ENCODE measurements at places on chromosomes 2 and 18.

GRCh38 chr18:61580046-61580445, 246.8 kb downstream of the CDH20 start:
- DNase-seq = no peak

- no peak for DNase-seq
Measured at GRCh38 chr2:61340242-61340641, 130.6 kb downstream of the USP34 start.

DNA sequence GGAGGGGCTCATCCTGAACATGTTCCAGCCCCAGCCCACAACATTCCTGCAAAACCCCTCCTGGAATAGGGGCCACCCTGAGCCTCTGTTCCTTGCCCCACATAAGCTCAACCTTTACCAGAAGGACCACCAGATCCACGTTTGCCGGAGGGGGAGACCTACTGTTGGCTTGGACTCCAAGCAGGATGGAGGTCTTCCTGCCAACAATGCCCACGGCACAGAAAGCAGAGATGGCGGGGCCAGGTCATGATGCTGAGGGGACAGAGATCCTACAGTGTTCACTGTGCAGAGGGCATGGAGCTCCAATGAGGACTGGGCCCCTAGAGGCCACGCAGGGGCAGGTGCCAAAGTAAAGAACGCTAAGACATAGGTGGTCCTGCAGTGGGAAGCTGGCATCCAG, 98.5 kb upstream of the RAB6C start:
- DNase-seq = no peak

- no peak for DNase-seq
Measured at GRCh38 chr2:204753841-204754240, 208.6 kb downstream of the PARD3B start.

DNA sequence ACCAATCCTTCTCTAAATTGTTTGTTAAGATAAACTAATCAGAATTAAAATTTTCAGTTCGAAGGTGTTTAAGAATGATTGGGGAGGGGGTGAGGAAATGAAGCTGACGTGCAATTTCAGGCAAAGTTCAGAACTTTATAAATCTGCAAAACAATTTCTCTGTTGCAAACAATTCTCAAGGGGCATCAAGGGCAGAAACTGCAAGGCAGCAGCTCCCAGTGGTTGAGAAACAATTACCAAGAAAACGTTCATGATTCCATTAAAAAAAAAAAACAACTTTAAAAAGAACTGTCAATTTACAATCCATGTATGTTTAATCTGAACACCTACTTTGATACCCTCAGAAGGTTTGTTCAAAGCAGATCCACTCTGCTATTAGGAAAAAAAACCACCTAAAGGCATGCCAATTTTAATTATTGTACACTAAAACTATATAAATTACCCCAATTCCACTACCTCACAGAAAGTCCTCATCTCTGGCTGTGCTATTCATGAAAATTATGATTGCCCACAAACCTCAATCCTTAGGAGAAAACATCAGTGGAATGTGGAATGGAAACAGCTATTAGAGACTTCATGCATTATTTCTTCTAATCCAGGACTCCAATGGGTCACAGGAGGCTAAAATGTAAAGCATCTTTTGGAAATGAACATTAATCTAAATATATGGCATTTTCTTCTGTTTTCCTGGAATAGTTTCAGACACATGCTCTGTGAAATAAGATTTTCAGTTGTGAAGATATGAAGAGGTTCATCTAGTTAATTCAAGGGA, 119.9 kb upstream of the ACVR1C start:
- DNase-seq = no peak

GRCh38 chr2:132797556-132797955, 127.6 kb upstream of the LYPD1 start:
- DNase-seq = no peak

GRCh38 chr2:102256276-102256675, 55.1 kb upstream of the IL1RL1 start:
- DNase-seq = no peak

- no peak for DNase-seq
Measured at GRCh38 chr18:66107546-66107945, 356.7 kb downstream of the CDH7 start.

- no peak for DNase-seq
Measured at GRCh38 chr2:198375083-198375410, 570.7 kb downstream of the PLCL1 start.

DNA sequence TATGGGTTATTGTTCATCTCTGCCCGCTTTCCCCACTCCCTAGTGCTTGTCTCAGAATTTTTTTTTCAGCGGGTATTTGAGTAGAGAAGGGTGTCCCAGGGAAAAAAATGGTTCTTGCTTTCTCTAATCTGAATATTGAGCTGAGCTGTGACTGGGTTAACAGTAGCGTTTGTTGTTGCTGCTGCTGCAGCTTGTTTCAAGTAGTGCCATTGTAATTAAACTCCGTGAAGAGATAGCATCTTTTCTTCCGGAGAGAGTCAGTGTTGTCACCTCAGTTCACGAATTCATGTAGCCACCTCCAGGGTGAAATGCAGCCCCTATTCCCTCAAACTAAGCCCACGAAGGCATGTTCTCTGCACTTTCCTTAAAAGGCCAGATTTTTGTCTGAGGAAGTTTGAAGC, 1.5 kb upstream of the AAK1 start:
- peak; percentile 22 for DNase-seq

DNA sequence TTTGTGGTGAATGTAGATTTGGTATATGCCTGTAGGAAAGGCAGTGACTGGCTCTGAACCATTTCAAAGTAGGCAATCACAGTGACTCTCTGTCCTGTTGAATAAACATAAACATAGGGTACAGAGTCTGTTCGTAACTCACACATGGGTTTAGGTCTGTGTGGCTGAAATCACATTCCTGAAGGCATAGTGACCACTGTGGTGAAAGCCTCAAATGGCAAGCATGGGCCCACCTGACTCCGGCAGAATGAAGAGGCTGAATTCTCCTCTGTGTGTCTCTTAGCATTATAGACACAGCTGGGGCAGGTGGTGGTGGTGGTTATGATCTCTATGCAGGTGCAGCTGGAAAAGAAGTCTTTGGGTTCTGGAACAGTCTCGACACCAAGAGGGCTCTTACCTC, 61.2 kb downstream of the ITGA6 start:
- no peak for DNase-seq

DNA sequence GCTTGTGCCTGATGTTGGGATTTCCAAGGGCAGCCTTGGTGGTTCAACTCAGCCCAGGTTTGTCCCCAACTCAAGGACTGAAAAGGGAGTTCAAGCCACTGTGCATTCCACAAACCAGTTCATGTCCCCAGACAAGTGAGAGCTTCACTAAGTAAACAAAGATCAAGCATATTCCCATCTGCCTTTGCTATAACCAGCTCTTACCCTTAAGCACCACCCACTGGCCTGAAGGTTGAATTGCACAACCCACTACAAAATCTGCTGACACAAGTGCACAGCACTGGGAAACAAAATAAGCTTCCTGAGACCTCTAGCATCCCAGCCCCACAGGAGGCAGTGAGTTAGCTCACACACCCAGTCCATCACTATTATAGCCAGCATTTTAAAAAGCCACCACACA, 516.7 kb downstream of the NR4A2 start:
- no peak for DNase-seq

GRCh38 chr2:95719473-95720060, 127.8 kb downstream of the TRIM43 start:
- DNase-seq = no peak

- DNase-seq = no peak
Measured at GRCh38 chr2:27509326-27509725, 12.7 kb downstream of the GCKR start.

DNA sequence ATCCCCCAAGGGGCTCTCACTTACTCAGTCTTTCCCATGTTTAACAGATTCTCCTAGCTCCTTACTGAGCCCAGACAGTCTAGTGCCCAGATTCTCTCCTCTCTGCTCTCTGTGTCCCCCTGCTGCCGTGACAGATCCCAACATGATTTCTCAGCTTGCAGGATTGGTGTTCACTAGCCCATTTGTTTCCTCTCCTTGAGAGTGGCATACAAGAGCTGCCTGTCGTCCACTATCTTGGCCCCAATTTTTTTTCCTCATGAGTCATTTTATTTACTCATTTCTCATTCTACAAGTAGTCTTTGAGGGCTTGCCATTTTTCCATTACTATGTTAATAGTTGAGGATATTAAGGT, 199.9 kb upstream of the FN1 start:
- DNase-seq = no peak

DNA sequence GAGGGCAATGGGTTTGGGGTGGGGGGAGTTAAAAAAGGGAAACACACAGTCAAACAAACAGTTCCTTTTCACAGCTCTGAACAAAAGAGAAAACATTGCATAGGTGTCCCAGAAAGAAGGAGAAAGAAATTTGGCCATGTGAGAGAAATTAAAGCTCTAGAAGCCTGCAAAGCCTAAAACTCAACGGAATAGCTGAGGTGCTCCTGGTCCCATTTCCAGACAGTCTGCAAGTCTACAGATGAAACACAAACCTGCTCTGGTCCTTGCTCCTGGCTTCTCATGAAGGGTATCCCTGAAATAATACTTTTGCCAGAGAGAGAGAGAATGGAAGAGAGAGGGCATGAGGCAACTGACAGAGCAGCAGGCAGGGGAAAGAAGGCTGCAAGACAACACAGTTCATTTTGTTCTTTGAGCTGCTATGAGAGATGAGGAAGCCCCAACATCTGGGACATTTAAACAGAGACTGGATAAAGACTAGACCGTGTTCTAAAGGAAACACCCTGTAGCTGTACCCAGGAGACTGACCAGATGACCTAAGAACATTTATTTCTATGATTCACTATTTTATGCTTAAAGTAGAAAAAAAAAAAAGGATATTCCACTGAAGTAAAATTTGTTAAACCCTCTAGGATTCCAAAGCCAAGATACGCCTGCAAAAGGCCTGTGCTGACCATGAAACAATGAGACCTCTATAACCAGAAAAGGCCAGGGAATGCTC, 57.3 kb upstream of the CYP26B1 start:
- no peak for DNase-seq

GRCh38 chr2:169585673-169586072, 1.5 kb downstream of the PPIG start:
- DNase-seq = no peak

GRCh38 chr18:25133879-25134278, 218.1 kb downstream of the ZNF521 start:
- DNase-seq = no peak

- DNase-seq = no peak
Measured at GRCh38 chr2:204172145-204172600, 235.6 kb downstream of the ICOS start.

- DNase-seq = no peak
Measured at GRCh38 chr2:77013457-77013856, 508.7 kb downstream of the LRRTM4 start.

- no peak for DNase-seq
Measured at GRCh38 chr2:209389171-209389618, 34.7 kb upstream of the MAP2 start.

DNA sequence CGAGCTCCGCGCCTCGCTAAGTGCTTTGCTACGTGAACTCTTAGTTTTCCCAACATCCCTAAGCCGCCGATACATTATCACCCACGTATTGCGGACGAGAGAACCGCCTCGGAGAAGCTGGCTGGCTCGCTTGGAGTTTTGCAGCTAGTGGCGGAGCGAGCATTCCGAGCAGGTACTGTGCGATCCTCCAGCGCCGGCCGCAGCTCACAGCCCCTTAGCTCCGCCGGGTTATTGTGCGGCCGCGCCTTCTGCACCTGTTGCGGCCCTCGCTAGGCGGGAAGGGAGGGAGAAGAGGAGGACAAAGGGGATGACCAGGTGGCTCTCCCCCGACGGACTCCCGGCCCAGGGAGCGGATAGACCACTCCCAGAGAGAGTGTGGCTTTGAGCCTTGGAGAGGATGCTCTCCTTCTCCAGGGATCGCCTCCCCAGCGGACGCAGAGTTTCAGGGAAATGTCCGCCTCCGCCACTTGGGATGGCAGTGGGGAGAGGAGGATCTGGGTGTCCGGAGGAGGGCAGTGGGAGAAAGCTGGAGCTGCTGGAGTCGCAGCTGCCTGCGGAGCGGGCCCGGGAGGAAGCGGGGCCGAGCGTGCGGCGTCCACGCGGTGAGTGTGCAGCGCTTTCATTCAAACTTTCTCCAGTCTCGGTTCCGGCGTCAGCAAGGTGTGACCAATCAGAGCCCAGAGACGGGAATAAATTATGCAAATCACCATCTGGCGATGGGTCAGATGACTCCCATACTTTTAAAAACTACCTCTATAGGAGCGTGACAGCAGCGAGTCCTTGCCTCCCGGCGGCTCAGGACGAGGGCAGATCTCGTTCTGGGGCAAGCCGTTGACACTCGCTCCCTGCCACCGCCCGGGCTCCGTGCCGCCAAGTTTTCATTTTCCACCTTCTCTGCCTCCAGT, at the start of gene LIPG:
LIPG (plus strand) TSS at position 769 of the 905 bp plus-strand sequence. CDS start 252 bp downstream, outside the sequence.
- DNase-seq = peak; percentile 4

- DNase-seq = no peak
Measured at GRCh38 chr2:43302961-43303494, 76.6 kb upstream of the ZFP36L2 start.

DNA sequence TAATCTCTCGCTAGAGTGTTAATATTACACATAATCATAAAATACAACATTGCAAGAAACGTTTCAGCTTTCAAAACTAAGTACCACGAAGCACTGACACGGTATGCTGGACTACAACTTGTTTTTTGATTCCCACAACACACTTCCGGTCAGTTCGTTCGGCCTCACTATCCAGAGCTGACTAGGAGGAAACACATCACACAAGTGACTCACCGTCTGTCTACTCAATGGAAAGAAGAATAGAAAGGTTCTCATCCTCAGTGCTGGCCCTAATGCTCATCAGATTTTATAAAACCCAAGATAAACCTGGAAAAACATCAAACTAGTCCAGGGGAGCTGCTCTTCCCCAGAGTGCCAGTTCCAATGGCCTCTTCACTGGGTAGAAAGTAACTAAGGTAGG, 42.9 kb downstream of the ZNF385B start:
- no peak for DNase-seq

DNA sequence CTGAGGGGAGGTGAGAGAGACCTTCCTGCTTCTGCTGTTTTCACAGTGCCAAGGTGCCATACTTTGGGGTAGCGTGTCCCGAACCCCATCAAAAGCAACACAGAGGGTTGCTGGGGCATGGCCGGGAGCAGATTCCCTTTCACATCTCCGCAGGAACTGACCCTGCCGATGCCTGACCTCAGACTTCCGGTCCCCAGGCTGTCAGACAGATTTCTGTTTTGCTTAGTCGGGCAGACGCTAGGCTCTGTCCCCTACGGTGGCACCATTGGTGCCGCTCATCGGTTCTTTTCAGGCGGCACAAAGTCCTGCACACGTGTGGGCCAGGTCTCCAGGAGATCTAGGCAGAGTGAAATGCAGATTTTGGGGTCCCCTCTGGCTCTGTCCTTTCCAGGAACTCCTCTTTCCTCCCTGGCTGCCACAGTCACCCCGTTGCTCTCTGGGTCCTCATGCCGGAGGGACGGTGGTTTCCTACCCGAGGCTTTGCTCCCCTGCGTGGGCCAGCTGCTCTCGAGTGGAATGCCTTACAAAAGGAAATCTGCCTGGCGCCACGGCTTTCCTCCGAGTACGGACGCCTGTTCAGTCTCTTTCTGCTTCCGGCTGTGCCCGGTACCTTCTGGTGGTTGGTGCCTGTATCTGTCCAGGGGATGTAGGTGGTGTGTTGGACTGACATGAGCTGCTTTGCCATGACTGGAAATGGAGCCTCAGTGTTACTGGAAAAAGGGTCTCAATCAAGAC, 39.3 kb downstream of the RTP5 start:
- no peak for DNase-seq
